ENCODE measurements at places on chromosomes 3 and 15. TPM values are rescaled to one million over a fixed set of nuclear protein-coding genes. Genes with fewer than 3 reads are reported as not detected.

DNA sequence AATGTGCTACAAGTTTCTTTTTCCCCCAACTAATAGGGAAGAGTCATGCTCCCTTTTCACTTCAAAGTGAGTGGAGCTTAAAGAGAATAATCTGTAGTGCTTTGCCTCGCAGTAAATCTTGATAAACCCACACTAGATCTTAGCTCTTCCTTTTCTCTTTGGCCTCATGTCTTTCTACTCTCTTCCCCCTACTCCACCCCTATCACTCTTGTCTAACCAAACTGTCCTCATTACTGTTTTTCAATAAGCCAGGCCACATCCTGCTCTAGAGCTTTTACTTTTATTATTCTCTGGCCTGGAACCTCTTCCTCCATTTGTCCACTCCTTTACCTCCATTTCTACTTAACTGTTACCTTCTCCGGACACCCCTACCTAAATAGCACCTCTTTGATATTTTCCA is 291.0 kb upstream of the SATB1 start:
- no peaks in the 10 kb centered on the region for H3K36me3 ChIP-seq
- H3K4me3 ChIP-seq: no peak overlapping the region
- H3K27ac ChIP-seq: peak overlapping the region; percentile 63
- no peaks in the 10 kb centered on the region for H3K27me3 ChIP-seq
- peaks cover 33% of the 10 kb centered on the region for H3K4me1 ChIP-seq

Gene AGBL1
- total RNA-seq: not detected

Gene DGKG
- total RNA-seq: 2.6 TPM

DNA sequence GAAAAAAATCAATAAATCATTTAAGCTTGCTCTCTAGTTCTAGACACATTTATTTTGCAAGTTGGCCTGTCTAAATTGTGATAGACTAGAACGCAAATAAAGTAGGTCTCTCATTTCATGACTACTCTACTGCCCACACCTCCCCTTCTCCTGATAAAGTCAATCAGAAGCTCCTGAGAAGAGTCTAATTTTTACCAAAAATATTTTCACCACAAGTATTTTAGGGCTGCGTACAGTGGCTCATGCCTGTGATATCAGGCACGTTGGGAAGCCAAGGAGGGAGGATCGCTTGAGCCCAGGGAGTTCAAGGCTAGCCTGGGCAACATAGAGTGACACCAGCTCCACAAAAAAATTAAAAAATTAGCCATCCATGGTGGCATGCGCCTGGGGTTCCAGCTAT is 136.5 kb downstream of the TBC1D5 start:
- no peaks in the 10 kb centered on the region for H3K27me3 ChIP-seq
- peaks cover 9% of the 10 kb centered on the region for H3K36me3 ChIP-seq
- no peak for DNase-seq
- H3K4me3 ChIP-seq: no peak overlapping the region
- H3K27ac ChIP-seq: no peak overlapping the region

Gene IL5RA
- total RNA-seq: 10.4 TPM

- H3K4me3 ChIP-seq: no peak overlapping the region
- H3K27ac ChIP-seq: peak overlapping the region; percentile 51
- no peak for DNase-seq
- peaks cover 14% of the 10 kb centered on the region for H3K4me1 ChIP-seq
These were observed 6.3 kb upstream of the EIF3J start for GRCh38 chr15:44530653-44531052.

DNA sequence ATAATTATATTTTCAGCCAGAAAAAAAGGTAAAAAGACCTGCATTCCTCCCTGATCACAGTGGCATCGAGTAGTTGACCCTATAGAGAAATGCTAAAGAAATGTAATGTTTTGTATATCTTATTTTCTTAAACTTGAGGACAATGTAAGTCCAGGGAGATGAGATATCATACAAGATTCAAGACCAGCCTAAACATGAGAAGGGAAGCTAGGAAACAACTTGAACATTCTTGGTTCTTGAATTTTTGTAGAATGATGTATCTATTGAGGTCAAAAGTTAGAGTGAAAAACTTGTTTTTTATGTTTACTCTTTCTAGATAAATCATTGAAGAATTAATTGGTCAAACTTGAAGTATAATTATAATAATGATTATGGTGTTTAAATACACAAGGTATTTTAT is 497.7 kb upstream of the TBL1XR1 start:
- H3K36me3 ChIP-seq: no peaks in the 10 kb centered on the region
- no peak overlapping the region for H3K27ac ChIP-seq
- H3K4me1 ChIP-seq: no peaks in the 10 kb centered on the region
- peaks cover 4% of the 10 kb centered on the region for H3K27me3 ChIP-seq

DNA sequence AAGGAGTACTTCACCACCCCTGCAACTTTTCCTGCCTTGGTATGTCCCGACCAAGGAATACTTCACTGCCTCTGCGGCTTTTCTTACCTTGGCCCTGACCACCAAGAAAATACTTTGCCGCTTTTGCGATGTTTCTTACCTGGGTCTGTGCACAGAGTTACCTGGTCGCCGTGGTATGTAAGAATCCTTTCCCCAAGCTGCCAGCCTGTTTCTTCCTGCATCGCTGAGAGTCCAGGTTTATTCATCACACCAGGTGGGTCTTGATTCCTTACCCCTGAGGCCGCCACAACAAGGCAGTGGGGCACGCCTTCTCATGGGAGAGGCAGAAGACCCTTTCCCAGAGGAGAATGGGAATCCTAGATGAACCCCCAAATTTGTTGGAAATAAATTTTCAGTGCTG is 511.3 kb downstream of the EDEM1 start:
- H3K27ac ChIP-seq: no peak overlapping the region
- no peaks in the 10 kb centered on the region for H3K4me1 ChIP-seq
- H3K27me3 ChIP-seq: no peaks in the 10 kb centered on the region
- H3K4me3 ChIP-seq: no peak overlapping the region
- DNase-seq: no peak
- H3K36me3 ChIP-seq: no peaks in the 10 kb centered on the region

GRCh38 chr3:16468002-16468335 is 45.5 kb downstream of the RFTN1 start:
- peaks cover 17% of the 10 kb centered on the region for H3K36me3 ChIP-seq
- H3K4me1 ChIP-seq: peaks cover 40% of the 10 kb centered on the region
- H3K4me3 ChIP-seq: peak overlapping the region; percentile 81
- no peak for DNase-seq
- H3K27ac ChIP-seq: peak overlapping the region; percentile 94
- H3K27me3 ChIP-seq: no peaks in the 10 kb centered on the region

DNA sequence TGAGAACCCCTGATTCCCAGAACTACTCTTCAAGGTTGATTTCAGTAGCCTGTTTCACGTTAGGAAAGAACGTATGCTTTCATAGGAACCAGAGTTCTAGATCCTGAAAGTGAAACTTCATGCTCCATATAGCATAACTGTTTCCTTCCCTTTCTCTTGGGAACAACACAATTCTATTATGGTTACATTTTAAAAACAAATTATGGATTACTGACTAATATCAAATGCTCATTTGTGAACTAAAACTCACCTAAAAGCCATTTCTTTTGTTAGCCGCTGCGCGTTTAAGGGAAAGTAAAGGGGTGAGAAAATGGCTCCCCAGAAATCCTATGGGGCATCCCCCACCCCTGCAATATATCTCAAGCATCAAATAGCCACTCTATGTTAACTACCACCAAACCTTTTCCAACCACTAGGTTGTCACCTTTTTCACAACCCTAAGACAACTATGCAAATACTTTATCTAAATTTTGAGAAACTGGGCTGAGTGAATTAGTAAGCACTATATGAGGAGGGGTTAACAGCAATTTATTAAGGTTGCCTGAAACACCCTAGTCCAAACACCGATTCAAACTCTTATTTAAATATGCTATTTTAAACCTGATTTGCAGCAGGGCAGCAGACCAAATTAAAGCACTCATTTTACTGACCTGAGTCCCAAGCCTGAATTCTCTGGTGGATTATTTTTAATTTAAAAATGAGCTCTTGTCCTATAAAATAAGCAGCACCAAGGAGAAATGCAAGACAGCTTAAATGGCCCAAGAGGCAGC is 2.4 kb downstream of the SIAH2 start:
- no peaks in the 10 kb centered on the region for H3K27me3 ChIP-seq
- H3K4me1 ChIP-seq: peaks cover 47% of the 10 kb centered on the region
- H3K36me3 ChIP-seq: no peaks in the 10 kb centered on the region
- peak overlapping the region; percentile 93 for H3K27ac ChIP-seq
- peak overlapping the region; percentile 96 for H3K4me3 ChIP-seq

Measured in T-helper 17 cell (primary cell).